ENCODE measurements at places on chromosomes 1 and 21.

GRCh38 chr1:111731956-111732355 lies 7.2 kb downstream of the INKA2 start:
- DNase-seq: no peak

DNA sequence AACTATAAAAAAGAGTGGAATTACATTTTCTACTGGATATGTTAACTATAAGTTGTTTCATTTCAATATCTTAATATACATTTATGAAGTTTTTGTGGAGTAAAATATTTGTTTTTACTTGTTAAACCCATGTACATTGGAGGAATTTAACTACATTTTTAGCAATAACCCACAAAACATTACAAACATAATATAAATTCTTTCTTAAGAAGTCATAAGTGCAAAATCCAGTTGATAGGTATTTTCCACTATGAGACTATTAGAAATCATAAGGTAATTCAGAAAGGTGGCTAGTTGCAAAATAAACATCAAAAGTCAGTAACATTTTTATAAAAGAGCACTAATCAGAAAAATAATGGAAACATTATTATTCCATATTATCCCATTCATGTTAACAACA lies 73.9 kb upstream of the RRP15 start:
- no peak for DNase-seq

DNA sequence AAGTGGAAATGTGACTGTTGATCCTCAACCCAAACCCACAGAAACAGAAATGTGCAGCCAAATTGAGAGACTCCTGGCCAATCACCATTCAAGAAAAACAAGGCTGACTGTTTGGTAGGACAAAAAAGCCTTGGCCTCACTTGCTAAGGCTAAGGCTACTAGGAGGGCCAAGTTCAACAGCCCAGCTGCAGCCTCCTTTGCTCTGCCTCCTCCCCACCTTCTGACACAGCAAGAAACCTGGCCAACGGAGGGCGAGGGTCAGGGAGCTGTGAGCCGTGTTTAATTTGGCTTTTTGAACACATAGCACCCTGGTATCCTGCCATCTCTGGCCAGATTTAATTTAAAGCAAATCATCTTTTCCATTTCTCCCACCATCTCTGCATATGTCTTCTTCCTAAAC lies 165.8 kb upstream of the RAB4A start:
- DNase-seq: no peak

GRCh38 chr1:162363823-162364222 lies 12.8 kb downstream of the SPATA46 start:
- DNase-seq: no peak

GRCh38 chr1:6801199-6801598 lies 15.9 kb downstream of the CAMTA1 start:
- no peak for DNase-seq

- DNase-seq: no peak
These were observed 7.1 kb upstream of the MATN1 start for GRCh38 chr1:30730346-30731108.

- no peak for DNase-seq
These were observed 761.0 kb upstream of the CXADR start for GRCh38 chr21:16751695-16752474.

DNA sequence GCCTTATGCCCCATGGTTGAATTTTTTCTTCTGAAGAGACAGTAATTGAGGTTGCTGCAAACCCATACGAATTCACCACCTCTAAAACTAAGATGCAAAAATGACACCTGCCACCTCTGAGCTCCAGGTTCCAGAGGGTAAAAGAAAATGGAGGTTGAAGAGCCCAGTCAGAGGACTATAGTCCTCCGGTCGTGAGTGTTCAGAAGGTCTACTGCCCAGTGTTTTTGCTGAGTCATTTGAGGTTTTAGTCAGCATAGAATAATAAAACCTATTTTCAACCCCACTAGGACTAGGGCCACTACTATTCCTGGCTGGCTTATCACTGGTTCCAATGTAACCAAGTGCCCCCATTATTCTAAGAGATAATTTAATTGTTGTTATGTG lies 12.9 kb upstream of the SLAMF7 start:
- no peak for DNase-seq

DNA sequence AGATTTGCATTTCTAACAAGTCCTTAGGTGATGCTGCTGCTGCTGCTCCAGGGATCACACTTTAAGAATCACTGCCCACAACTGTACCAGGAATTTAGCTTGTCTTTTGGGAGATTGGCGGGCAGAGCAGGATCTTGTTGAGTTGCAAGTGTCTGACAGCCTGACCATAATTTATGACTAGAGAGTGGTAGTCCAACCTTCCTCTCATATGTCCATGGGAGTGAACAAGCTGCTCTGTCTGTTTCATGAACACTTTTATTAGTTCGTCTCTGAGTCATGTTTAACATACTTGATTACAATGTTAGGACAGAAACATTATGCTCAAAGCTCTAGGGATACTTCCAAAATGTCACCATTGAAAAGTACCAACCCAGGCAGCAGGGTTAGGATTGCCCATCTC lies 169.6 kb downstream of the TGFB2 start:
- DNase-seq: no peak

DNA sequence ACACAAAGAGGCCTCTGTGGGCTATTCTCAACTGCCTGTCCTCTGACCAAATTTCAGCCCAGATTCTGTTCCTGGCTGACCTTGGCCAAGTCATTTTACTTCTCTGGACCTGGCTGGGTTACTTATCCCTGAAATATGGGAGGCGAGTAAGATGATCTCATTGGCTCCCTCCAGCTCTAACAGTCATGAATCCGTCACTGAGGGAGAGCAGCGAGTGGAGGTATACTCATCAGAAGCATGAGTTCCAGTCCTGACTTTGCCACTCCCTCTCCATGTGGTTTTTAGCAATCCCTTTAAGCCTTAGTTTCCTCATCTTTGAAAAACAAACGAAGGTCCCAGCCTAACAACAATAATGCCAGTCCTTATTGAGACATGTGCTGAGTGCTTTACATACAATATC lies 63.5 kb downstream of the CCDC185 start:
- no peak for DNase-seq

- DNase-seq: no peak
These were observed 63.7 kb downstream of the ST6GALNAC3 start for GRCh38 chr1:76138217-76138616.

DNA sequence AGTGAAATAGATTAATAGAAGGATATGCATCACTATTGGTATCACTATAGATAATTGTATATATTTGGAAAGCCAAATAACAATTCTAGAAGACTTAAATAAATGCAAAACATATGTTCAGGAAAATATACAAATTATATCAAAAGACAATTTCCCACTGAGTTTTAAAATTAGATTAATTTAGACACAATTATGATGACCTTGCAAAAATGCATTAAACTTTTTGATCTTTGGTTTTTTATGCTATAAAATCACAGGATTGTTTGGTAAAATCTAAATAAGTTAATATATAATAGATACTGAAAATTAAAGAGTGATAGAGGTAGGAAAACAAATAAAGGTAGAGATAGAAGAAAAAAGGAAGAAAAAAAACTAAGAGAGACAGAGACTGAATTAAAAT lies 2027.7 kb downstream of the MRPL39 start:
- DNase-seq: no peak

DNA sequence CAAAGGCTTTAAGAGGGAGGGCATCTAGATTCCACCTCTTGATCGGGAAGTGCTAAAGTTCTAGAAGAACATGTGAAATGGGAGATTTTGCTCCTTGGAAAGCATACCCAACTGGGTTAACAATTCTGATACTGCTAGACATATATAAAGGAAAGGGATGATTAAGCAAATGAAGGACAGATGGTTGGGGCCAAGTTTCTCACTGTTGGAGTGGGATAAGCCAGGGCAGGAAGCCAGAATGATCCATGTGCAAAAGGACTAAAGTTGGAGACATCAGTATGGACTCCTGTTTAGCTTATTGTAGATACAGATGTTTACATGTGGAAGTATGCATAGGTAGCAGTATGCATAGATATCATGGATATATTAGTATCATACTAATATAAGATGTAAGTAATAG lies 16.8 kb downstream of the PLA2G5 start:
- DNase-seq: no peak

GRCh38 chr1:187491082-187491720 lies 662.5 kb downstream of the PLA2G4A start:
- DNase-seq: no peak

All from iPS-NIHi11 (cell line).